Left cardiac atrium (tissue), 4 donors: ENCODE measurements at places on chromosomes 11 and 22.

- no peak for DNase-seq
Observed at GRCh38 chr11:119536801-119537200, 113.8 kb upstream of the THY1 start.

DNA sequence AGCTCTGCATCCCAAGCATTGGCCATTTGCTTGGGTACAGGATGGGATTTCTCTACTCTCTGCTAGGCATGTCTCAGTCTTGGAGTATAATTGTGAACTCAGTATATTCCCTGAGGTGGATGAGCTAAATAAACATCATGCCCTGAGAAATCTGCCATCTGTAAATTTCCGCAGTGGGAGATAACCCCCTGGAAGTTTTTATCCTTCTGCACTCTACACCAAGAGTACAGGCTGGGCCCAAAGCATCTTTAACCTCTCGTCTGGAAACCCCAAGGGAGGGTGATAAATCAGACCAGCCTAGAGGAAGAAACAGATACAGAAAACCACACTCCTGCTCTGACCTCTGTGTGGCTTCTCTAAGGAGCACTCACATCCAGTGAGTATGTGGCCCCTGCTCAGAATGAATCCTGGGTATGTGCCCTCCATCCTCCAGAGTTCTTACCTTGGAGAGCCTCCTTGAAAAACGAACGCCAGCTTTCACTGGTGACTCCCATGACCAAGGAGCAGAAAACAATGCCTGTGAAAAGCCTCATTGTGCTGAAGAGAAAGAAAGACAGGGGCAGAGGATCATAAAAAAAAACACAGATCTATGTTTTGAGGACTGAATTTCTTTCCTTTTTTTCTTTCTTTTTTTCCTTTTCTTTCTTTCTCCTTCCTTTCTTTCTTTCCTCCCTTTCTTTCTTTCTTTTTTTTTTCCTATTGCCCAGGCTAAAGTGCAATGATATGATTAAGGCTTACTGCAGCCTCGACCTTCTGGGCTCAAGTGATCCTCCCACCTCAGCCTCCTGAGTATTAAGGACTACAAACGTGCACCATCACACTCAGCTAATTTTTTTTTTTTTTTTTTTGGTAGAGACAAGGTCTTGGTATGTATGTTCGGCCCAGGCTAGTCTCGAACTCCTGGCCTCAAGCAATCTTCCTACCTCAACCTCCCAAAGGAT lies 938 bp downstream of the SAA4 start:
- DNase-seq: no peak

DNA sequence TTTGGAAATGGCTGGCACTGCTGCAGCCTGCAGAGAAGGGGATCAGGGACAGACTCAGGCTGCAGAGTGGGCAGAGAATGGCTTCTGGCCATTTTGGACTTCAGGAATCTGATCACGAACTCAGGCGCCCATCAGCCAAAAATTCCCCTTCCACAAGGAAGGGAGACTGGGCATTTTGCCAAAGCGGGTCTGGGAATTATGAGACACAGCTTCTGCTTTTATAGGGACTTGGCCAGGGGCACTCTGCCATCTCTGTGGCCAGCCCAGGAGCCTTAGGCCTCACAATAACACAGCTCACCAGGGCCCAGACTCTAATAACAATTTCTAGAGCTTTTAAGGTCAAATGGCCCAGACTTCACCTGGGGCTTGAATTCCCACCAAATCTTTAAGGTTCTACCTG lies 74.7 kb downstream of the CHST1 start:
- peak; percentile 78 for DNase-seq

GRCh38 chr11:9855579-9856287 lies 191.9 kb downstream of the SWAP70 start:
- DNase-seq: no peak

DNA sequence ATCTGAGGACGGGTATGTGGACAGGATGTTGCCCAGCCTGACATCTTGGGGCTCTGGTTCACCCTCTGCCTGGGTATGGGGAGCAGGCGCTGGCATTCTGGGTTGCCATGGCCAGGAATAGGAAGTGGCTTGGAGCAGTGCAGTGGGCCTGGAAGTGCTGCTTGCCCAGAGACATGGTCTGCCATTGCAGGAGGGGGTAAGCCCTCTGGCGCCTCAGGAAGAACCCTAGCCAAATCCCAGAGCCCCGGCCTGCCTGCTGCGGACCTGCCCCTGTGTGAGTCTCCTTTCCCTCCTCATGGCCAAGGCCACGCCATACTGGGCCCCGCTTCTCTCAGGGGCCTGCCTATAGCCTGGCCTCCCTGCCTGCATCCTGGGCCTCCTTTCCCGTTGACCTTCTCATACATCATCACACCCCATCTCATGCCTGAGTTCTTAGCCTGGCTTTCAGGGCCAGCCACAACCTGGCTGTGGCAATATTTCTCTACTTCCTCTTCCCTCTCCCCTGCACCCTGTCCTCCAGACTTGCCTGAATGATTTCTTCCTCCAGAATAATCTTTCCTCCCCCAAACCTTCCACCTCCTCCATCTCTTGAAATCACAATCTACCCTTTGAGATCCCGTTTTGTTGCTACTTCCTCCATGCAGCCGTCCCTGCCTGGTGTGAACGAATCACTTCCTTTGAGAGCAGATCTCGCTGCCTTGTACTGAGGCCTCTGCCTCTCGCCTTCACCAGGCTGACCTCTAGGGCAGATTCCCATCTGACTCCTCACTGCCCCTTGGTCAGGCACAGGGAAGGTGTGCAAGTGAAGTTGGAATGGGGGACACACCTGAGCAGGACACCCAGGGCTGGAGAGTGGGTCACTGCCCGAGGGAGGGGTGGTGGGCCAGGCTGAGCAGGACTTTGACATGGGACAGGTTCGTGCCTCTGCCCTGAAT lies 5.2 kb downstream of the CAPN5 start:
- DNase-seq: no peak

DNA sequence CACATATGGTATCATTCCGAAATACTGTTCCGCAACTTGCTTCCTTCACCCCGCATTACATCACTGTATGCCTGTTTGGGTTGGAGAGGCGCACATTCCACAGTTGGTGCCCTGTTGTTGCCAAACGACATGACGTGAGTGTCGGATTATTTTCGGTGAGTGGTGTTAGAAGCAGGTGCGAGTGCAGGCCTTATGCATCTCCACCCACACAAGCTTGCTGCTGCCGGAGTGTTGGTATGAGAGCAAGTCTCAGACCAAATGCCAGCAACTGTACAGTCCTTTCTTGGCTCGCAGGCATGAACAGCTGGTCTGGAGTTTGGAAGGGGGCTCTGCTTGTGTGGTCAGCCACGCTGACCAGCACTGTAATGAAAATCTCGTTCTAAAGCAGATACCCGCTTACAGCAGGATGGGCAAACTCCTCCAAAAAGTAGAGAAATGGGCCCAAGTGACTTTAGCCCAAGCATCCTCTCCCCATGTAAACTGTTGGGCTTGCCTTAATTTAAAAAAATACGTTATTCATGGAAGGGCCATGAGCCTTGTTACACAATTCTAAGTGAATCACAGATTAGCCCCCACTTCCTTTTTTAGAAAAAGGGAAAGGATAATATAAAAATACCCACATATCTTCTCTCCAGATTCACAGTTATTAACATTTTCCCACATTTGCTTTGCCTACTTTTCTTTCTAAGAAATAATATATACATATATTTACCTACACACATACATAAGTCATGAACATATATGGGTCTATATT lies 48.7 kb upstream of the OR9Q1 start:
- DNase-seq: no peak

DNA sequence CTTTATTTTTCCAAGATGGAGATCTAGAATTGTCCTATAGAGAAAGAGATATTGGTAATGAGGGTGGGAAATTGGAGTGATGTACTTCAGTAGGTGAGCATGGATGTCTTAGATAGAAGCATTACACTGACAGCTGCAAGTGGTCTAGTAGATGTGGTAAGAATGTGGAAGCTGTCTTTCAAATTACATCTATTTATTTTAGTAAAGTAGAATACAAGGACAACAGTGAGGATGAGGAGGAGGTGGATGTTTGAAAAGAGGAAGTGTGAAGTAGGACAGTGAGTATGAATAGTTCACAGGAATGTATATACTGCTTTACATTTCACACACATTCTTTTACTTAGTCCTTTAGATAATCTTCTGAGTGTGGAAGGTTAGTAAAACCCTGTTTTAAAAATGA lies 64.2 kb downstream of the HIPK3 start:
- no peak for DNase-seq

DNA sequence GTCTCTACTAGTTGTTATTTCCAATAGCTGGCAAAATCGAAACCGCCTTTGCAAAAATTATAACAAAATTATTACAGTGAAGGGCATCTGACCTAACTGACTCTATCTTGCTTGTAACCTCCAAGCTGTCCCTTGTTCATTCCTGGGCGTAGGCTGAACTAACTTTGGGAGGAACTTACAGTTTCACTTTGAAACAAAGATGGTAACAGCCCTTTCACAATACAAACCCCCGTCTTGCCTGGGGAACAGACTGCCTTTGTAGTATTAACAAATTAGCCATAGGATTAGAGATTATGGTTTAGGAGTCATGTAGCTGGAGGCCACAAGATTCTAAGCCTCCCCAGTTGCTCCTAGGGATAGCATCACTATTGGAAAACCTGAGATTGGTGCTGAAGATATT lies 131.6 kb upstream of the HSD17B12 start:
- no peak for DNase-seq

DNA sequence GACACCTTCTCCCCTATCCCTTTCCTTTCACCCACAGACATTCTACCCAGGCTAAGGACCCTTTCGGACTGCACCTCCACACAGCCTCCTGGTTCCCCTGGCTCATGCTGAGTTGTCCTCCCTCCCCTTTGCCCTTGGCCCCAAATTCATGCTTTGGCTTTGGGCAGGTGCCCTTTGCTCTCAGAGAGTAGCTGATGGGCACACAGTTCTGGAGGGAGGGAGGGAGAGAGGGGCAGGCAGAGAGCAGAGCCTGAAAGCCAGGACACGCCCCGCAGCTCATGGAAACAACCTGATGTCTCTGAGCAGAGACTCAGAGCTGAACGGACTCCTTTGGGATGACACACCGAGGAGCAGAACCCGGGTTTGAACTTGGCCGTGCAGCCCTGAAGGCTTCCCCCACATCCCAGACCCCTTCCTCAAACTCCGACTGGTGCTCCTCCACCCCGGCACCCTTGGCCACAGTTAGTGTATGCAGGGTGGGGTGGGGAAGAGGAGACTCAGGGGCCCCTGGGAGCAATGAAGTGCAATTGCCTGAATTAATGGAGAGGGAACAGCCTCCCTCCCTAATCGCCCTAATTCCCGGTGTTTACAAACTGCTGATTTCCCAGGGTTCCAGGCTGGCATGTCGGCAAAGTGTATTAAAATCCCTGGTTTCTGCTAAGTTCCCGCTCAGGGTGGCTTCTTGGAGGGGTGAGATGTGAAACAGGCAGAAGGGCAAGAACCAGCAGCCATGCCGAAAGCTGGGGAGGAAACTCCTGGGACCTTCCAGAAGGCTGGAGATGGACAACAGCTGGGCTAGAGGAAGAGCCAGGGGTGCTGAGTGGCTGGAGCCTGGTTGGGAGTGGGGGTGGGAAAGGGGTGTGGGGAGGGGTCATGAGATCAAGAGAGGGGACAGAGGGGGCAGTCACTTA lies 71.2 kb upstream of the SHISAL1 start:
- peak; percentile 14 for DNase-seq

- no peak for DNase-seq
Observed at GRCh38 chr11:5288108-5288905, 13.4 kb downstream of the OR51B4 start.

- DNase-seq: no peak
Observed at GRCh38 chr11:111450480-111451320, 61.5 kb downstream of the BTG4 start.

DNA sequence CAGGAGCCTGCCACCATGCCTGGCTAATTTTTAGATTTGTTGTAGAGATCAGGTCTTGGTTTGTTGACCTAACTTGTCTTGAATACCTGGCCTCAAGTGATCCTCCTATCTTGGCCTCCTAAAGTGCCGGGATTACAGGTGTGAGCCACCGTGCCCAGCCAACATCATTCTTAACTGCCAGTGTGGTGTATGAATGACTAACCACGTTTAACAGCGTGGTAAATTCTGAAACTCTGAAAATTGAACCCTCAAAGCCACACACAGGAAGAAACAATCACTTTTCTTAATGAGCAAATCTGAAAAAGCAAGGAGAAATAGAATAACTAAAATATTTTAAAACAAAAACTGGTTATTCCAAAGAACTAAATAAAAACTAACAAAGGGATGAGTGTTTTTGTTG lies 7.4 kb downstream of the TMEM9B start:
- no peak for DNase-seq

DNA sequence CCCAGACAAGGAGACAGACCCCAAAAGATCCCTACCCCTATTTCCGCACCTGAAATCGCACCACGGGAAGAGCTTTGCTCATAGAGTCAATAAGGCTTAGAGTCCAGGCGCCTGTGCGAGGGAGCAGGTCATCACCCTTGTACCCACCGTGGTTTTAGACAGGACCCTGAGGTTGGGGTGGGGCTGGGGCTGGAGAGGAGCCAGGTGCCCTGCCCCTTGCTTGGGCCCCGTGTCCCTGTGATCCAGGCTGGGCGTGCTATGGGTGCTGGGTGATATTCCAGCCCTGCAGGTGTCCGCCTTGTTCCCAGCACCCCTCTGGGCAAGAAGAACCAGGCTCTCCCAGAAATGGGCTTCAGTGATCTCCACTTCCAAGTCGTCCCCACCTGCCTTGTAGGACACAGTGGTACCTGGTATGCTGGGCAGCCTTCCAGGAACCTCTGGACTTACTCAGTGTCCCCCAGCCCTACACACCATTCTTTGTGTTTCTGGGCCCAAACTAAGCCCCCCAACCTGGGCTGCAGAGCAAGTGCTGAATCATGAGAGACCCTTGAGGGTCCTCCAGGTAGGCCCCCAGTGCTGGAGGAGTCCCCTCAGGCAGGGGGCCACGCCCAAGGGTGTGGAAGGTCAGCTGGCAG lies 4.5 kb downstream of the CD81 start:
- no peak for DNase-seq

- no peak for DNase-seq
Observed at GRCh38 chr11:69155302-69156234, at the start of gene SMIM38. Gene SMIM38 (plus strand): TSS chr11:69155935. CDS start chr11:69157847, 1,912 bp downstream.

DNA sequence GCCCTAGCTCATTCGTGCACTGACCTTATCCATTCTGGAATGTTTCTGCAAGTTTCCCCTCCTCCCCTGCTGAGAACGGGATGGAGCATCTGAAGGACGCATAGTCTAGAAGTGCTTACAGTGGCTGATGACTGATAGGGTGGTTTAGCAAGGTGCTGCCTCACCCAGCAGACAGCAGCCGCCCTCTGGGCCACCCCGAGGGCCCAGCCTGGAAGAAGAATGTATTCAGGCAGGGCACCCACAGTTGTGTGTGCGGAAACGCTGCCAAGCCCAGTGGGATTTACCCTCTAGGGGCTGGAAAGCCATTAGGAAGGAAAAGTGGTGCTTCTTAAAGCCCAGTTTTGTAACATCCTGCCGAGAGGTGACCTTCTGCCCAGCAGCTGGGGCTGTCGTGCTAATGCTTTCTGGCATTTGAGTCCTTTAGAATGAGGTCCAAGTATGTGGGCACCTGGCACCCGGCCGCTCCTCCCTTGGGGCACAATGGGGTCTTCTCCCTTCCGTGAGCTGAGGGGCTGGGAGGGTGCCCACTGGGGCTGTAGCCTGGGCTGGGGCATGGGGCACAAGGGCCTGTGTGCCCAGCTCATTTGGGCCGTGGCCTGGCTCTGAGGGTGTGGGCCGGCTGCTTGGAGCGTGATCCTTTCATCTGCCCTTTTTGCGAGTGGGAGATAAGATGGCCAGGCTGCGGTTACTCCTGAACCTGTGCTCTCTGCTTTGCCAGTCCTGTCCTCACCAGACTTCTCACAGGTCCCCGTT lies 14.4 kb downstream of the FBLN1 start:
- no peak for DNase-seq

- no peak for DNase-seq
Observed at GRCh38 chr11:11476971-11477645, 124.1 kb upstream of the CSNK2A3 start.
